Suppressor macrophage (primary cell): ENCODE measurements at places on chromosomes 13 and 19.

GRCh38 chr19:38360351-38360750 lies 14.0 kb upstream of the PSMD8 start:
- no peak for DNase-seq

GRCh38 chr19:18481505-18482222 lies 40.2 kb downstream of the ELL start:
- no peak for DNase-seq

- no peak for DNase-seq
Measured at GRCh38 chr13:42893214-42893671, 98.8 kb downstream of the EPSTI1 start.

DNA sequence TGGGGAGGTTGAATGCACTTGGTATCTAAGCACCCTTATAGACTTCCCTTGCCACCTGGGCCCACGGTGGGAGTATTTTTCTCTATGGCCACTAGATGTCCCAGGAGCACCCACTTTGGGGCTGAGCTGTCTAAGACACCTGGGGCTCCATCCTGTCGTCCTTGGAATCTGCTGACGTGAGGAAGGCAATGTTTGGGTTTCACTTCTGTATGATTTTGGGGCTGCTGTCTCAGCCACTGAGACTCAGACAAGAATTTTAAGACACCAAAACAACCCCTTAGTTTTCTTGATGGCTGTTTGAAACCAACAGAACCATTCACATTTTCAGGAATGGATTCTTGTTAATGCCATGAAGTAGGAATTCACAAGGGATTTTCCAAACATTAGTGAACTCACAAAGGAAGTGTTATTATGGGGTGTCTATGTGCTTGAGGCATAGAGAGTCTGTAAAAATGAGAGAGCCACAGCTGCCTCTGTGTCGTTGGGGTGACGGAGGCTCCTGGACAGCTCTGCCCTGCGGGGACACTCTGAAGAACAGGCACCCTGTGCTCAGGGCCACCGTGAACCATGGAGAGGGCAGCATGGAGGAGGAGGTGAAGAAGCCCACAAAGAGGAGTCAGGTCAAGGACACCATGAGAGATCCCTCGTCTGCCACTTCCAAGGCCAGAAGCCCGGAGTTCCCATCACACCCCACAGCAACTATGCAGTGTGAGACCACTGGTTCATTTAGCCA lies 106.8 kb upstream of the SPATA13 start:
- peak; percentile 54 for DNase-seq

GRCh38 chr13:109836629-109837607 lies 50.5 kb upstream of the IRS2 start:
- DNase-seq, result no peak

DNA sequence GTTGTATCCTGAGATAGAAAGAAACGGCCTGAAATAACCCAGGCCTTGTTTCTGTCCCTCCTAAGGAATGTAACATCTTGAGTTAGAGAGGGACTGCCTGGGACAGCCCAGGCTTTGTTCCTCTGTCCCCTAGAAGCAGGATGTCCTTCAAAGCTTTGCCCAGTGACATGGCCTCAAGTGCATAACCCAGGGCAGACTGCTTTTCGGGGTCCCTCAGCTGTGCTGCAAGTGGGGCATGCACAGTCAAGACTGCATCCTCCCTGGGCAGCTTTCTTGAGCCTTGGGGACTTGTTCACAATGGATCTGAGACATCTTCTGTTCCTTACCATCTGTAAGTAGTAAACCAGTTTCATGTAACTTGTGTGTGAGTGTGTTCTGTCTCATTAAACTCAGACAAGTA lies 7.5 kb upstream of the EPSTI1 start:
- DNase-seq, result no peak
